ENCODE measurements at places on chromosomes 4 and X. TPM values are rescaled to one million over a fixed set of nuclear protein-coding genes. Genes with fewer than 3 reads are reported as not detected.

Gene ETDA
- not detected for total RNA-seq

Gene CT55
- total RNA-seq: not detected

GRCh38 chr4:127995776-127996175, 30.6 kb downstream of the ABHD18 start:
- peaks cover 51% of the 10 kb centered on the region for H3K36me3 ChIP-seq
- peaks cover 13% of the 10 kb centered on the region for H3K4me1 ChIP-seq
- no peak overlapping the region for H3K4me3 ChIP-seq

- peak; percentile 80 for DNase-seq
- H3K4me1 ChIP-seq: no peaks in the 10 kb centered on the region
- no peaks in the 10 kb centered on the region for H3K36me3 ChIP-seq
- H3K4me3 ChIP-seq: no peak overlapping the region
These were observed 26.9 kb downstream of the ASB9 start for GRCh38 chrX:15242899-15243555.
